ENCODE measurements at places on chromosomes 16 and 17.

GRCh38 chr17:62100055-62100454, 35.0 kb upstream of the MED13 start:
- DNase-seq: no peak

DNA sequence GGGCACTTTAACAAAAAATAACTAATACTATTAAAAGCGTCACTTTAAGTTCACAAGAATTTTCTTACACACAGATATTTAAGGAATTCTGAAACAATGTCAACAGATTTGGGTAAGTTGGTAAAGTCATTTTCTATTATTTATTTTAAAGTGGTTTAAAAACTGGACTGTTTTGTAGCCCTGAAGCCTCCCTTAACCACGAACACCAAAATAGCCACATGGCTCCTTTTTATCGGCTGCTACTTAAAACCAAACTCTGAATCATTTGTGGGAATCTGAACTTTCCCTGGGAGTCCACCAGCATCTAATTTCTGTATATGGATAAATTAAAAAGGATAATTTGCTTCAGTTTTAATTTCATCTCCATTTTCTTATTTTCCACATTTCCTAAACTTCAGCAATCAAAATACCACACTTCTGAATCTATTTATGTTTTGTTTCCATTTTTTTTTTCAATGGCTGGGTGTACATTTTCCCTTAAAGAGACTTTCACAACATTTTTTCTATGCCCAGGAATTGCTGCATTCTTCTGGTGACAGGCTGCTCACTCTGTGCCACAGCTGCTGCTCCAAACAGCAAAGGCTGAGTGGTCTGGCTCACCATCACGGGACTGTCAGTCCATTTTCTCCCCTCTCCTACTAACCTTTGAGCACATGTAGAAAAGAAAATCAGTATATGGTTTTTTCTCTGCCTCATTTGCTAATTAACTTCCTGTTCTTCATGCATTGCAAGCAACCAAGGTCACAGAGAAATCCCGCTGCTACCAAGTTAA, 255.5 kb upstream of the KCNJ16 start:
- no peak for DNase-seq

DNA sequence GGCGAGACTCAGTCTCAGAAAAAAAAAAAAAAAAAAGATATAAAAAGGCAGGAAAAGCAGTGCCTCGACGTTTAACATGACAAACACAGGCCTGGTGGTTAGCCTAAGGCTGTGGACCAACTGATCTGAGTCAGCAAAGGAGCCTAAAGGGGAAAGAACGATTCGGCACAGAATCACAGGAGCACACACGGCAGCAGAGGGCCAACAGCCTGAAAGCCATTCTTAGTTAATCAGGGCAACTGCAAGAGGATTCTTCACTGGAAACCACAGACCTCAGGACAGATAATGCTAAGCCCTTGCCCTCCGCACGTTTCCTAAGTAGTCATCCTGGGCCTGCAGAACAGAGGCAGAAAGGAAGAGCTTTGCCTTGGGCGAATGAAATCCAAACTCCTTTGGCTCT, 14.7 kb downstream of the TMEM11 start:
- DNase-seq: no peak

GRCh38 chr17:74244548-74244947, 29.5 kb upstream of the DNAI2 start:
- DNase-seq: no peak

GRCh38 chr17:53475002-53475401, 347.7 kb upstream of the KIF2B start:
- DNase-seq: no peak

DNA sequence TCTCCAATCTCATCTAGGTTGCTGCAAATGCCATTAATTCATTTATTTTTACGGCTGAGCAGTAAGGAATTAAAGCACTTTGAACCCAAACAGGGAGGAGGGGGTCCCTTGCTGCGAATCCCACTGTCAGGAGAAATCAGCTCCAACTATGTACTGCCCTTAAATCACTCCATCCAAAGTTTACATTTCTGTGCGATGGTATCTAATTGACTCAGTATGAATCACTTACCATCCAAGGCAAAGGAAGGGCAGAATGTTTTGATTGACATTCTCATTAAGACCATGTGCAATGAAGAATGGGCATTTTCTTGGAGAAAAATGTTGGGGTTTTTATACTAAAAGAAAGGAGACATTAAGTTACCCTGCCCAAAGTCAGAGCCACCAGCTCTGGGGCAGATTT, 47.7 kb upstream of the XYLT1 start:
- no peak for DNase-seq

GRCh38 chr17:3915995-3916696, at the start of gene P2RX1:
P2RX1 (minus strand) TSS chr17:3916465; CDS start chr17:3916225, 240 bp downstream.
- DNase-seq: no peak

DNA sequence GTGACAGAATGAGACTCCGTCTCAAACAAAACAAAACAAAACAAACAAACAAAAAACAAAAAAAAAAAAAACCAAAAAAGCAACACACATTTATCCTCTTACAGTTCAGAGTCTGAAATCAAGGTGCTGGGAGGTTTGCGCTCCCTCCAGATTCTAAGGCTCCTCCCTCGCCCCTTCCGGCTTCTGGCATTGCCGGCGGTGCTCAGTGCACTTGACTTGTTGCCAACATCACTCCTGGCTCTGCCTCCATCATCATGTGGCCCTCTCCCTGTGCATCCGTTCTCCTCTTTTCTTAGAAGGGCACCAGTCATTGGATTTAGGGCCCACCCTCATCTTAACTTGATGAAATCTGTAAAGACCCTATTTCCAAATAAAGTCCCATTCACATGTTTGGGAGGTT, 73.8 kb downstream of the RBFOX3 start:
- no peak for DNase-seq

- no peak for DNase-seq
Observed at GRCh38 chr16:4160658-4161430, 44.6 kb upstream of the ADCY9 start.

GRCh38 chr16:53876811-53877210, 172.9 kb downstream of the FTO start:
- no peak for DNase-seq

DNA sequence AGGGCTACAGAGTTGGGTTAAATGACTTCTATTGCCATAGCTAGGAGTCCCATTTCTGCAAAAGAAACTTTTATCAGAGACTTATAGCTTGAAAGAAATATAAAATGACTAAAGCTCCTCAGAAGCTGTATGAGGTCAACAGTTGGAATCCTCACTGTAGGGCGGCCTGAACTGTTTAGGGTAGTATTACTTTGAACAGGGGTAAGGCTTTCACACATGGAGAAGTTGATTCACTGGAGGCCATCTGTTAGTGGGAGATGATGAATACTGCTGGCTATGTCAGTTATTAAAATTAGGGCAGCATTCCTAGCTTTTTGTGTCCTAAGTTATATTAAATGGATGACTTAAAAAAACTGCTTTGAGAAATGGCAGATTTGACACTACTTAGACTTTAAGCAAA, 6.0 kb downstream of the TTC19 start:
- DNase-seq: no peak

DNA sequence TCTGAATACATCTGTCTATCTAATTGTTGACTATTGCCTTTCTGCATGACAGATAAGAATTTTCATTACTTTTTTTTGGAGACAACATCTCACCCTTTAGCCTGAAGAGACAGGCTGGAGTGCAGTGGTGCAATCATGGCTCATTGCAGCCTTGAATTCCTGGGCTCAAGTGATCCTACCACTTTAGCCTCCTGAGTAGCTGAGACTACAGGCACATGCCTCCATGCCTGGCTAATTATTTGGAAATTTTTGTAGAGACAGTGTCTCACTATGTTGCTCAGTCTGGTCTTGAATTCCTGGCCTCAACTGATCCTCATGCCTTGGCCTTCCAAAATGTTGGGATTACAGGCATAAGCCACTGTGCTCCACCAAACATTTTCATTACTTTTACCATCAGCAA, 99.8 kb upstream of the ELAC2 start:
- no peak for DNase-seq

DNA sequence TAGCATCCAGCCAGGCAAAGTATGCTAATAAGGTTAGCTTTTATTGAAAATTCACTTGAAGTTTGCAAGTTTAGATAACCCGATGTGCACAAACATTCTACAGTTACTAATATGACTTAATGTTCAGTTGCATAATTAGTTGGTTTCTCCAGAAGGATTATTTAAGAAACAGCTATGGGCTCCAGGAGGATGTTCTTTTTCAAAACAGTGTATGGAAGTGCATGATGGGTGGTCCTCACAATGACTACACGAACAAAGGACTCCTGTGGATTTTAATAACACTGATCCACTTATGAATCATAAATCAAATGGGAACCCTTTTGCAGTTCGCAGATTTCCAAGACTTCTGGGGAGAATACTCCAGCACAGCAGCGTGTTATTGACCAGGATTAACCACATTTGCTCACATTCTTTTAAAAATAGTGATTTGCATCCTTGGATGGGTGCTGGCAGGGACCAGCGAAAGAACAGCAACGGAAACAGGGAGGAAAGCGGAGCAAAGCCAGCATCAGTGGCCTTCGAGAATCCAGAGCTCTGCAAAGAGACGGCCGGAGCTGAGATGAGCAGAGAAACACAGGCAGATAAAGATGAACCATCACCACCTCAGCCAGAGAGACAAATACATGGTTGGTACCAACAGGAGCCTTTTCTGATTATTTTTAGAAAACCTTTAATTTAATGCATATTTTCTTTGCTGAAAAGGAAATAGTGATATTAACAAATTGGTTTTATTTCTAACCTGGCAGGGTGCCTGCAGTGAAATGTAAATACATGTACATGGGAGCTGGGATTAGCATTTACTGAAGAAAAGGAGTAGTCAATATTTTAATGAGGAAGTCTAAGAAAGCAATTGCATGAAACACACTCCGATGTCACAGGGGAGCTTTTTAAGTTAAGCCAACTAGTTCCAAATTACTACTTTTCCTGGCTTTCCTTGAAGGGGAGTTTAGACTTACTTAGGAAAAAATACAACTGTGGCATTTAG, 623.2 kb upstream of the ZFHX3 start:
- DNase-seq: no peak

DNA sequence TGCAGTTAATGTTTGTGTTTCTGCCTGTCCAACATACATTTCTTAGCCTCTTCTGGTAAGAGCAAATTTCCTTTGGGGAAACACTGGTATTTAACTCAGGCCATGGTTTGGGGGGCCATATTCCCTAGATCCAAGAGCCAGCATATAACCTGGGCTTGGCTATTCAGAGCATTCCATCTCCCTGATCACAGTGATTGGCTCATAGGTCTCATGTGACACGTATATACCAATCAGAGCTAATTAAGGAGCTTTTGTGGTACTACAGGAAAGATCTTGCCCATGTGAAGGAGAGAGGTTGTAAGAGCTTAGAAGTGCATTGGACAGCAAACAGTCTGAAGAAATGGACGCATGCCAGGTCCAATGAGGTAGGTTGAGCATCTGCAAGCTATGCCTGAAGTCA, 33.4 kb upstream of the GPR139 start:
- DNase-seq: no peak

DNA sequence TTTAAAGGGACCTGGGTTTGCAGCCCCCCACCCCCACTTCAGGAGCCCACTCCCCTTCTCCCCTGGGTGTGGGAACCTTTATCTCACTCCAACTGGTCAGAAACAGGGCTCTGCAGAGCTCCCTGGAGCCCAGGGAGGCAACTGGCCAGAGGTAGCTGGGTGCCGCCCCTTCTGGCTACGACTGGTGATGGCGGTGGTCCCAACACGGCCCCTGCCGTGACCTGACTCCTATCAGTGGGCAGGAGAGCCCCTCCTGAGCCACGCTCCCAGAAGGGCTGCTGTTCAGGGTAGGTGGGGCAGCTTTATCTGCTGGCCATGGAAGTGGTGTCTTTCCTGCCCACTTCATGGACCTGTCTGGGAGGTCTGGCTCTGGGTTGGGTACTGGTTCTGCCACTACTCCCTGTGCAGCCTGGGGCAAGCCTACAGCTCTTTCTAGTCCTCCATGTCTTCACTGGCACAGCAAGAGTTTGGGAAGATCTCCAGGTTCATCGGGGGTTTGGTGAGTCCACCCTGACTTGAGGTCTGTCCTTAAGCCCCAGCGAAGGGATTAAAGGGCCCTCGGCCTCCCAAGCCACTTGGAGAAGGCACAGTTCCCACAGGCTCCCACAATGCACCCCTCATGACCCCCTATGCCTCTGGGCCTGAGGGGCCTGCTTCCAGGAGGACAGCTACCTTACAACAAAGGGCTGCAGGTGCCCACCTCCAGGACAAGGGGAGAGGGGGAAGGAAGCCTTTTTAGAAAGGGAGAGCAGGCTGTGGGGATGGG, 5.5 kb upstream of the SREBF1 start:
- DNase-seq: no peak

GRCh38 chr17:31397256-31397939, 5.9 kb downstream of the RAB11FIP4 start:
- no peak for DNase-seq

GRCh38 chr17:41567317-41567716, 4.5 kb downstream of the KRT9 start:
- DNase-seq: no peak

DNA sequence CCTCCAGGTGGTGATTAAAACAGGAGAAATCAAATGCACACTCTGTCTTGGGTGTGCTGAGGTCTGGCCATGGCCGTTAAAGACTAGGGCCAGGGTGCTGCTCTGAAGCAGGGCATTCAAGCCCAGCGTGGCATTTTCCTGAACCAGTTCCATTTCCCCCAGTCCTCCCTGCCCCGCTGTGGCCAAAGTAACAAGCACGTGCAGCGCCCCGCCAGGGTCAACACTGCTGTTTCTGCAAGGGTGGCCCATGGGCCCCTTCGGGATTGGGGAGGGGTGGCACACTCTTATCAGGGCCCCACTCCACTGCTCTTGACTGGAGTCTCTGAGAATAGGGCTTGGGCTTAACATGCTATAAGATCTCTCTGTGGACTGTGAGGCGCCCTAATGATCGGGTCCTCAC, 72.9 kb downstream of the IL21R start:
- no peak for DNase-seq

DNA sequence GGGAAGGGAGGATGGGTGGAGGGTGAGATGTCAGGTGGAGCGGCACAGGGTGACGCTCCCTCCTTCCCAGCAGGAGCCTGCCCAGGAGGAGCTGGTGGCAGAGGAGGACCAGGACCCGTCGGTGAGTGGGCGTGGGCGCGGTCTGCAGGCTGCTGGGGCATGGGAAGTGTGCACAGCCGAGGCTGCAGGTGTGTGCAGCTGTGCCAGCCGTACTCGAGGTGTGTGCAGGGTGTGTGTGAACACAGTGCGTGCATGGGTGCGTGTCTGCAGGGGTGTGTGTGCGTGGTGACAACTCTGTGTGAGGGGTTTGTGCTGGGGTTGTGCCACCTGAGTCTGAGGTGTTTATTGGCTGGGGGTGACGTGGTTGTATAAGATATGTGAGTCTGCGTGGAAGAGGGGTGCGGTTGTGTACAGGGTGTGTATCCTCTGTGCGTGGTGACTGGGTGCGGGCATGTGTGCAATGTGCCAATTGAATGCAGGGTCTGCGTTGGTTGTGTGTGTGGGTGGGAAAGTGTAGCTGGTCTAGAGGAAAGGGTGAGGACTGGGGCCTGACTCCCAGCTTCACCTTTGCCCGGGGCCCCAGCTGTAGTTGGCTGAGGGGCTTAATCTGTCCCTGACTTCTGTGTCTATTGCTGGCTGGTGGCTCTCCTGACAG, 670 bp downstream of the TNFSF12 start:
- no peak for DNase-seq

DNA sequence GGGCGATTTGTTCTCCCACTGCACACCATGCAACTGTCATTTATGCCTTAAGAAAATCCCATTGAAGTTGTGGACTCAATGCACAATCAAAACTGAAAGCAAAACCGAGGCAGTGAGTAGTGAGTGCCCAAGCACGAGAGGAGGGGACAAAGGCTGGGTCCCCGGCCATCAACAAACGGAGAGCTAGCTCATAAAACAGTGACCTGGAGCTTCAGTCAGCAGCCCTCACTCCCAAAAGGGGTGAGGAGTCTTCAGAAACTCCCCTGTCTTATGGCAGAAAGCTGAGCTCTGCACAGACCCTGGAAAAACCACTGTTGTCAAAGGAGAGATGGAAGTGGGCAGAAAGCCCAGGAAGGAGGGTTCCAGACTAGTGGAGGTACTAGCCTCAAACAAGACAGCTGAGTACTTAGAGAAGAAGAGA, 96.9 kb downstream of the ADCY9 start:
- DNase-seq: no peak
